ENCODE measurements at places on chromosomes 3 and 15. TPM values are rescaled to one million over a fixed set of nuclear protein-coding genes. Genes with fewer than 3 reads are reported as not detected.

- DNase-seq: no peak
These were observed 804 bp upstream of the BRPF1 start for GRCh38 chr3:9730657-9731205.

DNA sequence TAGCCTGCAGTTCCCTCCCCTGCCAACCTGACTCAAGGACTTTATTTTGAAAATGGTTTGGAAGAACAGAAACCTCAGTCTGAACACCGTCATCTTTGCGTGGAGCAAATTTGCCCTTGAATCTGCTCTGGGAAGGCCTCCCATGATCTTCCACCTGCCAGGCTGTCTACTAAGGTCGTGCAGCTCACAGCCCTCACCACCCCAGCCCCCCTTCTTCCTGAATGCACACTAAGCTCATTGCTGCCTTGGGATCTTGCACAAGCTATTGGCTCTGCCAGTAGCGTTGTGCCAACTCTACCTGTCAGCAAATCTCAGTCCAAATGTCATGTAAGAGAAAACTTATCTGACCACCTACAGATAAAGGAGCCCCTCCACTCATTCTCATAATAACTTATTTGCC lies 141.5 kb downstream of the USP13 start:
- DNase-seq: no peak

DNA sequence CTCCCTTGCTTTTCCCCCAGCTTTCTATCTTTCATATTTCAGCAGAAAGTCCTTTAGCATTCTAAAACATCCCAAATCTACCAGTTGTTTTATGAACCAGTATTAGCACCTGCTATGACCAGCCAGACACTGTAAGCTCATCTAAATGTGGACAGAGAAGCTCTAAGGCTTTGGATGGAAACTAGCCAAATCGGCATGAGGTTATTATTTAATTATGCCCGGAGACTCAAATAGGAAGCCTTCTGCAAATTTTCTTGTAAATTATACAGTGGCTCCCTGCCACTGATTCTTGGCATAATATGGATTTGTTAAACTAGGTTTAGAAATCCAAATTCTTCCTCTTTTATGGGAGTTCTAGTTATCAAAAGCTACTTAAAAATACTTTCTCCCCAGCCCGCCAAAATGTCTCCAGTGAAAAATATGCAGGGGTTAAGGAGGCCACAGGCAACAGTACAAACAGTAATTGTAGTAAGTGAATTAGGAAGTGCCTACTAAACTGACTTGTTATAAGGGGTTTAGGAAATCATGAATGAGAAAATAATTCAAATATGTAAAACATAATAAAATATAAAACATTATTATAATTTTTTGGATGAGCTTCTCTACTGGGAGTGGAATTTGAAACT lies 15.4 kb downstream of the MYH15 start:
- no peak for DNase-seq

DNA sequence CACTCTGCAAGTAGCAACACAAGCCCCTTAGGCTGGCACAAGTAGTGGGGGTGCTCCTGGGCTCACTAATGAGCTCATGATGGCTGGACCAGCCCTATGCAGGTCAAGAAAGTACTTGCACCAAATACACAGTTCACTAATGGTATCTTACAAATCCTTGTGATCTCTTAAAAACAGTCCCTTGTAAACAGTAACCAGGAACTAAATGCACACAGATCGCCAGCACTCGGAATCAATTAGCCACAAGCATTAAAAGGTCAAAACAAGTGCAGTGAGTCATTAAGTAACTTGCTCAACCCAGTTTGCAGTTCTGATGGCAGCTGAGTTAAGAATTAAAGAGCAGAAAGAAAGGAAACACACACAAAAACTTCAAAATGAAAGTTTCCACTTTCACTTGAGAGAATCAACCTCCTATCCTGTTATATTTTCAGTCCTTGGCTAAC lies 43.2 kb downstream of the ARHGEF3 start:
- no peak for DNase-seq

DNA sequence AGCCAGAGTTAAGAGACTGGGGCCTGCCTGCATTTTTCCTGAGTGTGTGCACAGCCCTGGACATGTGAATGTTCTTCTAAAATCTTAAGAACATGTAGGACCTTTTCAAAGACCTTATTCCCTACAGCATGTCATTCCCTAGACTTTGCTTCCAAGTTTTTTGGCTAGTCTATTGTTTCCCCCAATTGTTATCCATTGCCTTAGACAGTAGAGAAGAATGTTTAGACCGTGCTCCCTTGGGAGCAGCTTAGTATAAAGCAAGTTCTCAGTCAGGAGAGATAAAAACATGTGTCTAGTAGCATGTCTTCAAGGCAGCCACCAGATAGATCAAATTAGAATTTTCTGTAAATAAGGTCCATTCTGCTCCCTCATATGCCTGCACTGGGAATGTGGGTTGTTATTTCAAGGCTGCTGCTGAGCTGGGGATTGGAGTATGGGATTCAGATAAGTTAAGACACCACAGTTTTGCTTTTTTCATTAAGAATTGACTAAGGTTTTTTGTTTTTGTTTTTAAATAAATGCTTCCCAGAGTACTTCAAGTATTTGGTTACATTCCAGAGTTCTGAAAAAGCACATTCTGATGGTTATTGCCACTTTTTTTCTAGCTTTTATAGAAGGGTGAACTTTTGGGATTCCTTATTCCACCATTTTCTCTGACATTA lies 246.7 kb downstream of the RORA start:
- no peak for DNase-seq

GRCh38 chr3:65347166-65347565 lies 659.4 kb upstream of the ADAMTS9 start:
- no peak for DNase-seq

GRCh38 chr3:10546181-10546624 lies 40.8 kb upstream of the ATP2B2 start:
- DNase-seq: no peak

DNA sequence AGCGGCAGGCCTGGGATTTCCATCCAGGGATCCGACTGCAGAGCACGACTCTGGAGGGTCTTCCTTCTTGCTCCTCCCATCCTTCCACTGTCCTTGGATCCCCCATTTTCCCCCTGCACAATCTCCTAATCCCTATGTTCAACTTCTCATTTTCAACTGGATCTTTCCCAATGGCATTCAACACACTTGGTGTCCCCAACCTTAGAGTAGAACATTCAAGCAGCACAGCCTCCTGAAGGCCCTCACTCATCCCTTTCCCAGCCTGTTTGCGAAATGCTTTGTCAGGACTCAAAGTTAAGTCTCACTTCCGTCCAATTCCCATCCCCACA lies 32.3 kb downstream of the RPN1 start:
- DNase-seq: no peak

DNA sequence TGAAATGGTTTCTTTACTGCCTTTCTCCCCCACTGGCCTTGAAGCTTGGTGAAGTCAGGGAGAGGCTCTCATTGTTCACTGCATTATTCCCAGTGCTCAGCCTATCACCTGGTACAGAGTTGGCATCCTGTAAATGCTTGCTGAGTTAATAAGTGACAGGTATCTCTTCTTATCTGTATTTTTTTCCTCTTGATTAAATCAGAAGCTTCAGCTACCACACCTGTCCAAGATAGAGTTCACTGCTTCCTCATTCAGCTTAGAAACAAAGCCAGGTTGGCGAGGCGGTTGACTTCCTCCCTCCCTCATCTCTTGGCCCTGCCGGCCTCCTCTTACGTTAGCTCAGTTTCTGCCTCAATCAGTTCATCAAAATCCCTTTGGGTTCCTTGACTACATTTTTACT lies 142.8 kb downstream of the LIPC start:
- peak; percentile 78 for DNase-seq

- DNase-seq: no peak
These were observed 598 bp upstream of the GMNC start for GRCh38 chr3:190863119-190863465.

DNA sequence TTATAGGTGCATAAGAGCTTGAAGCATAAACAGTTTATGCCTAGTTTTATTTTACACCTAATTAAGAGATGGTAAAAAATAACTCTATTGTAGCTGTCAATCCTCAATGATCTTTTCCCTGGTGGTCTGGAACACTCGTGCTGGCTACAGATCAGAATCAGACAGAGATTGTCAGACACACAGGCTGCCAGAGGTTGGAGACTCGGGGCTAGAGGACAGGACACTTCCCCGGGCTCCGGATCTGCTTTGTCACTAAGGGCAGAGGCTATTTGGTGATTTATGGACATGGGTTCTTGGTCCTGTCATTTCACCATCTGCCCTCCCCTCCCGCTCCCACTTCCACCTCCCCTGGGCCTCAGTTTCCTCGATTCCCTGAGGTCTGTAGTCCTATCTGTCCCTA lies 16.5 kb upstream of the FAM174B start:
- DNase-seq: no peak

DNA sequence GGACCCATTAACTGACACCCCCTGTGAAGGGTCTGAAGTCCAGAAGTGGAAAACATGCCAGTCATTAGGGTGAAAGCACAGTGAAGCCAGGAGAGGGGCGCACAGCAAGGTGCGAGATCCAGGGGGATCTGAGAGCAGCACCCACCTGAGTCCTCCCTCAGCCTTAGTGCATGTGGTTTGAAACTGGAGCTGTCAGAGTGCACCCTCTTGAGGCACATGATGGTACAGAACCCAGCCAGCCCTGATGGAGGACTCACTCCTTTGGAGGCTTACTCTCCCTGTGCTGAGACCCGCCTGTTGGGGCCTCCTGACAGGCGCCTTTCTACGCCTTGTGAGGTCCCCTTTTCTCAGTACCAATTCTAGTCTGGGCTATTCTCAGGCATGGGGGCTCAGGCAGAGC lies 77.8 kb downstream of the IL20RB start:
- DNase-seq: no peak

DNA sequence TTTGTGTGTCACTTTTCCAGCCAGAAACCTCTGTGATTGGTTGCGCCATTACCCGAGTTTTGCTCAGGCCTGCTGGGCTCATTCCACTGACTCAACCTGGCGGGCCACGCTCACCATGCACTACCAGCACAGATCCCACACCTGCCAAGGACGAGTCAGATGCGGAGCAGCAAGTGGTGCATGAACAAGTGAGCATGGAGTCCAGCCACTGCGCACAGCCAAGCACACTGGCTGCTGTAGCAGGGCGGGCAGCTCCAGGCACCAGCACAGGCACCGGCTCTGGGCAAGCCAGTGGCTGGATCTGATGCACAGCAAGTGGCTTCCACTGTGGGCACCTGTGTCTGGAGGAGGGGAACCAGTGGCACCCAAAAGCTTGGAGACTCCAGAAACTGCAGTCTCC lies 110.4 kb downstream of the CBLB start:
- DNase-seq: no peak

- no peak for DNase-seq
These were observed 308.5 kb upstream of the ARRDC4 start for GRCh38 chr15:97652041-97652440.

GRCh38 chr3:132964266-132964665 lies 73.9 kb upstream of the TMEM108 start:
- DNase-seq: no peak

DNA sequence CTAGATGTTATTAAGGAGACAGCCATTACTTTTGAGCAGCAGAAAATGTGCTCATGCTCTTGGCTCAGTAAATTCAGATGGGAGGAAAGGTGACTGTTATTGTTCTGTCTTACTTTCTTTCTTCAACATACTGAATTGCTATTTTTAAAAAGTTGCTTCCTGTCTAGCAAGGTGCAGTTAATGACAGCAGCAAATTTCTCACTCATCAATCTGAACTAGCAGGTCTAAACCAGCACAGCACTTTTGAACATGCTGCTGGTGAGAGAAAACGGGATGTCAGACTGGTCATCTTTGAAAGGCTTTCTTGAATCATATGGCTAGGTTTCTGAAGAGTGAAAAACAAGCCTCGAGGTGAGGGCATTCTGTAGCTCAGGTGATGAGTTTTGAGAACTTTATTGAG lies 384.7 kb downstream of the MFSD1 start:
- DNase-seq: no peak

DNA sequence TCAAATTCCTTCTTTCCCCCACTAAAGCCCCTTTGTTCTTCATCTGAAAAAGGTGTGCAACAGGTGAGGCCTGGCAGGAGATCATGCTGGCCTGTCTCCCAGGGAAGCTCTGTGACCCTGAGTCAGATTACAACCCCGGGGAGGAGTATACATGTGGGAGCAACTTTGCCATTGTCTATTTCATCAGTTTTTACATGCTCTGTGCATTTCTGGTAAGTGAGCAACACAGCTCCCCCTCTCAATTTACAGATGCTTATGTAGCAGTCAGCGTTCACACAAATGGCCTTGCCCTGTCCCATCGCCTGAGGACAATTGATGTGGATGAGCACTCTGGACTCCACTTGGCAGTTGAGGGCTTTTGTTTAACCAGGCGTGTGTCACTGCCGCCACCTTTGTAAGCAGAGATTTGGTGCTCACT lies 70.4 kb downstream of the CHDH start:
- DNase-seq: no peak

GRCh38 chr15:90618330-90619125 lies 88.8 kb downstream of the CRTC3 start:
- DNase-seq: no peak

DNA sequence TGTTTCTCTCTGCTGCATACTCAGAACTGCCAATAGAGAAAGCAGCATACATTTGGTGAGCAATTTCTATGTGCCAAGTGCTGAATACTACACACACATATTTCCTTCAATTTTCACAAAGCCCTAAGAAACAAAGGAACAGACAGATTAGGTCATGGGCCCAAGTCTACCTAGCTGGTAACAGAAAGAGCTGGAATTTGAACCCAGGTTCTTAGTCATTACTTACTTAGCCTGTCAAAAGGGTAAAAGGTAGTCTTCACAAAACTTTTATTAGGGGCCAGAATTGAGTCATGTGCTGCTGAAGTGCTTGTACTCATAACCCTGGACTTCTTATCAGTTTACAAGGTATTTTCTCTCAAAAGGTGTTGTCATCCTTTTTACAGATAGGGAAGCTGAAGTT lies 10.4 kb upstream of the ABHD17C start:
- peak; percentile 51 for DNase-seq

- no peak for DNase-seq
These were observed 66.6 kb downstream of the GAP43 start for GRCh38 chr3:115689928-115690327.

GRCh38 chr3:18208856-18209255 lies 216.3 kb downstream of the SATB1 start:
- no peak for DNase-seq

GRCh38 chr3:85781806-85782205 lies 823.0 kb downstream of the CADM2 start:
- DNase-seq: no peak

GRCh38 chr3:132164469-132165092 lies 129.8 kb upstream of the CPNE4 start:
- DNase-seq: no peak

CGNL1 gene
- total RNA-seq: 3.9 TPM

UCN2 gene
- total RNA-seq: not detected

PRKCD gene
- 75.0 TPM for total RNA-seq

MTMR10 gene
- 23.2 TPM for total RNA-seq

CLSTN2 gene
- total RNA-seq: 0.82 TPM

HIGD2B gene
- total RNA-seq: not detected

DNASE1L3 gene
- total RNA-seq: 6.2 TPM

COL6A5 gene
- total RNA-seq: not detected

ZNF662 gene
- total RNA-seq: 5.5 TPM

ZNF620 gene
- 4.0 TPM for total RNA-seq

NOX5 gene
- 0.05 TPM for total RNA-seq

Measured in colonic mucosa (tissue), 4 donors.